Uterus (tissue), 4 donors: ENCODE measurements at places on chromosomes 3 and 15. TPM values are rescaled to one million over a fixed set of nuclear protein-coding genes. Genes with fewer than 3 reads are reported as not detected.

DNA sequence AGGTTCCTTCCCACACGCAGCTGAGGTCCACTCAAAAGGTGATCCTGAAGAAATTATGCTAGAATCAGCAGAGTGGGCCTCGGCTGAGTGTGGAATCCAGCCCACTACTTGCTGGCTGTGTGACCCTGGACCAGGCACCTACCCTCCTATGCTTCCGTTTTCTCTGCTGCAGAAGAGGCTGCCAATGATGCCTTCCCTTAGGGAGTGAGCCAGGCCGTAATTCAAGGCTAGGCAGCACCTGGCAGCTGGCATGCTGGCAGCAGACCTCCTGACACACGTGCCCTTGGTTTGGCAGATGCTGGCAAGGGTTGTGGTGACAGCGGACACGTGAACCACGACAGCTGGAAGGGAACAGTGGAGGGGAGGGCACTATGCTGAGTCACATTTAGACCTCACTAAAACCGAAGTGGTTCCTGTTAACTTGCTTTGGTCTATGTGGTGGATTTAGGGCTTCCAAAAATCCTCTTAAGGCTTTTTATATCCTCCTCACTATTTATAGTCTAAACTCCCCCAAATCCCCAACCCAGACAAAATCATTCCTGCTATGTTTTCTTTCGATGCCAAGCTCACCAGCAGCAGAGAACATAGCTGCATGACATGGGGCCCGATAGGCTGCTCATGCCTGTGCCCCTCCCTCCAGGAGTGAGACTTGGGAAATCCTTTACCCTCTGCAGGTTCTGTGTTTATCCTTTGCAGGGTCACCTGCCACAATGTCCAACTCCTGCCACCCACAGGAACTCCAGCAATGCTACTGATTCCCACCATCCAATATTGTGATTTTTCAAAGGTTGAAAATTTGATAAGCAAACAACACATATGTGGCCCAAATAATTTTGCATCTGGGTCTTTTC lies 10.6 kb upstream of the PCSK6 start:
- H3K4me3 ChIP-seq: no peak overlapping the region
- peaks cover 4% of the 10 kb centered on the region for H3K27me3 ChIP-seq
- no peaks in the 10 kb centered on the region for H3K36me3 ChIP-seq
- no peak for DNase-seq
- no peaks in the 10 kb centered on the region for H3K4me1 ChIP-seq

Gene ITIH1
- total RNA-seq: not detected

DNA sequence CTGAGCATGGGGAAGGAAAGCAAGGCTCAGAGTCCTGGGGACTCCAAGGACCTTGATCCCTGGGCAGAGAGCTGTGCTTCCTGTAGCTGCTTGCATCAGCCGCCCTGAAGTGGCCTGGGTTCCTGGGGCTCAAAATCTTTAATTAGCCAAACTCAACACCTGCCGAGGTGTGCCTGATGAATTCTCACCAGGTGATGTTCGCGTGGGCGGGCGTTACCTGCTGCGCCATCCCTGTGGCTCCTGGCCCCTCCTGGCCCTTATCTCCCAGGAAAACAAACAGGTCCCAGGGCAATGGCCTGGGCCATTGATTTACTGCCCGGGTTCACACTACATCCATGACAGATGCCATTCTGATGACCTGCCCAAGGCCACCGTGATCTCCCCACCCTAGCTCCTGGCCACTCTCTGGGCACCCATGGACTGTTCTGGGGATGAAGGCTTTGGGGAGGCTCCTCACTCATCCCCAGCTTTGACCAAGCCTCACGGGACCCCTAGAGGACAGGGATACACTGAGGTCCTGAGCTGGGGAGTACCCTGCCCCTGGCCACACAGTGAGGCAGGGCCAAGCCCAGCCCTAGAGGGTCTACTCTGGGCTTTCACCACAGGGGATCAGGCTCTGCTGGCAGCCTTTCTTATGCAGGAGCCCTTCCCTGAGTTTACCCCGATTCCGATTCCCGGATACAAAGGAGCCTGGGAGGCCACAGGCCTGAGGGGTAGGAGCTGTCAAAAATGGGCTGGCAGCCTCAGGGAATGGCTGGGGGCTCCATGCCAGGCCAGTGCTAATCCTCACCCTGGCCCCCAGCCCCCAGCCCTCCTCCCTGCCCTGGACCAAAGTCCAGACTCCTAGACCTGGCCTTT lies 5.7 kb downstream of the SLC38A3 start:
- peaks cover under 1% of the 10 kb centered on the region for H3K4me1 ChIP-seq
- no peaks in the 10 kb centered on the region for H3K36me3 ChIP-seq
- H3K27me3 ChIP-seq: no peaks in the 10 kb centered on the region
- no peak overlapping the region for H3K27ac ChIP-seq
- H3K4me3 ChIP-seq: no peak overlapping the region

DNA sequence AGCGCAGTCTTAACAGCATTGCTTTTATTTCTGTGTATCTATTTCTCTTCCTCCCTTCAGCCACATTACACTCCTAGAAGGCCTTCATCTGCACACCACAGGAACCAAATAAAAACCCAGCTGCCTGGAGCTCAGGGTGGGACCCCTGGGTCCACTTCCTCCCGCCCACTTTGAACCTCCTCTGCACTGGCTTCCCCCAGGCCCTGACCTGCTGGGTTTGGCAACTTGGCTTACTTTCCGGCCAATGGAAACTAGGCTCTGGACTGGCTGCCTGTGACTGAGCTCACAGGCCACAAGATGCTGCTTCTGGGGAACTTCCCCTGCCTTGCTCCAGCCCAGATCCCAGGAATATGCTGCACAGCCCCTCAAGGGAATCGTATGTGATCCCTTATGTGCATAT lies 89.8 kb downstream of the SEMA5B start:
- no peak for DNase-seq
- H3K4me1 ChIP-seq: no peaks in the 10 kb centered on the region
- H3K27ac ChIP-seq: no peak overlapping the region
- no peaks in the 10 kb centered on the region for H3K36me3 ChIP-seq

DNA sequence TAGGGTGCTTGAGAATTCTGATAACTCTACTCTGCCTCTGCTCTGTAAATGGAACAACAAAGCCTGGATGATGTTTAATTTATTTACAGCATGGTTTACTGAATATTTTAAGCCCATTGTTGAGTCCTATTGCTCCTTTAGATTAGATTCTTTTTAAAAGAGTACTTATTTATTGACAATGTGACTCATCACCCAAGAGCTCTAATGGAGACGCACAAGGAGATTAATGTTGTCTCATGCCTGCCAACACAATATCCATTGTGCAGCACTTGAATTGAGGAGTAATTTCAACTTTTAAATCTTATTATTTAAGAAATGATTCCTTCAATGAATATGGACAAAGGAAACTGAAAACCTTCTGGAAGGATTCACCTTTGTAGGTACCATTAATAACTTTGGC lies 691.4 kb downstream of the ZBBX start:
- no peaks in the 10 kb centered on the region for H3K4me1 ChIP-seq
- no peak overlapping the region for H3K4me3 ChIP-seq
- no peaks in the 10 kb centered on the region for H3K36me3 ChIP-seq
- no peak overlapping the region for H3K27ac ChIP-seq
- H3K27me3 ChIP-seq: no peaks in the 10 kb centered on the region

GRCh38 chr3:42190701-42191442 lies 75.1 kb downstream of the CCK start:
- no peaks in the 10 kb centered on the region for H3K27me3 ChIP-seq
- H3K27ac ChIP-seq: peak overlapping the region; percentile 13
- no peaks in the 10 kb centered on the region for H3K4me1 ChIP-seq
- no peak overlapping the region for H3K4me3 ChIP-seq

Gene SQOR
- 11.5 TPM for total RNA-seq

DNA sequence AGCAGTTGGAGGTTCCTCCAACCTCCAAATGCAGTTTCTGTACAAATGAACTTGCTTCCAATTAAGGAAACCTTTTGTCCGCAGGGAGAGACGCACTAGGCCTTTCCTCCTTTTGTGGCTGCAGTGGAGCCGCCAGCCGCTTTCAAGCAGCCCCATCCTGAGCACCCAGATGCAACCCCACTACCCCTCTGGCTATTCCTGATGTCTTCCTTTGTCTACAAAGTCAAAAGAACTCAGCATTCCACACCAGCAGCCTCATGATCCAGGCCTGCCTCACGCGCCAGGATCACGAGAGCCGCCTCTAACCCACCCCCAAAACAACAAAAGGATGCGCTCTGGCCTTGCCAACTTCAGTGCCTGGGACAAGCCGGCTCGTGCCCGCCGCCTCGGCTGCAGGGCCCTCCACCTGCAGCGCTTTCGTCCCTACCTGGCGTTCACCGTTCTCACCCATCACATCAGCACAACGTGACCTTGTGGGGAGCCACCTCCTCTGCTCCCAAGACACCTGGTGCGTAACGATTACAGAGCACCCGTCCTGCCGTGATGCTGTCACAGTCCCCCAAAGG lies 48.2 kb upstream of the MUC4 start:
- no peak overlapping the region for H3K4me3 ChIP-seq
- H3K36me3 ChIP-seq: no peaks in the 10 kb centered on the region
- no peak for DNase-seq
- no peaks in the 10 kb centered on the region for H3K27me3 ChIP-seq
- no peaks in the 10 kb centered on the region for H3K4me1 ChIP-seq

DNA sequence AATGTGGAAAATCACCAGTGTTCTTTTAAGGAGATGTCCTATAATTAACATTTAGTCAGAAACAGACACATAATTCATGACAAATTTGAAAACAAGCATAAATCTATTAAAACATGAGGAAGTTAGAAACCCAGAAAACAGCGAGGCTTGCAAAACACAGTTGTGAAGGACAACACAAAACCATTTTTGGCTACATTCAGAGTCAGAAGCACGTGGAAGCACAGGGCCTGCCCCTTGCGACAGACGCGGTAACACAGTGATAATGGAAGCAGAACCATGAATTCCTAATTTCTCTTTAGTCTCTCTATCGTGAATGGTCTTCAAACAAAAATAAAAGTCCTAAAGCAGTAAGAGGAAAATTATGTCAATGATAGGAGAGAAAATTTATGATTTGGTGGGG lies 12.2 kb downstream of the NCEH1 start:
- no peaks in the 10 kb centered on the region for H3K36me3 ChIP-seq
- H3K4me1 ChIP-seq: no peaks in the 10 kb centered on the region
- H3K4me3 ChIP-seq: no peak overlapping the region
- DNase-seq: no peak

Gene UBA5
- 67.2 TPM for total RNA-seq

Gene NAA80
- 4.7 TPM for total RNA-seq

Gene AP3B2
- total RNA-seq: not detected

DNA sequence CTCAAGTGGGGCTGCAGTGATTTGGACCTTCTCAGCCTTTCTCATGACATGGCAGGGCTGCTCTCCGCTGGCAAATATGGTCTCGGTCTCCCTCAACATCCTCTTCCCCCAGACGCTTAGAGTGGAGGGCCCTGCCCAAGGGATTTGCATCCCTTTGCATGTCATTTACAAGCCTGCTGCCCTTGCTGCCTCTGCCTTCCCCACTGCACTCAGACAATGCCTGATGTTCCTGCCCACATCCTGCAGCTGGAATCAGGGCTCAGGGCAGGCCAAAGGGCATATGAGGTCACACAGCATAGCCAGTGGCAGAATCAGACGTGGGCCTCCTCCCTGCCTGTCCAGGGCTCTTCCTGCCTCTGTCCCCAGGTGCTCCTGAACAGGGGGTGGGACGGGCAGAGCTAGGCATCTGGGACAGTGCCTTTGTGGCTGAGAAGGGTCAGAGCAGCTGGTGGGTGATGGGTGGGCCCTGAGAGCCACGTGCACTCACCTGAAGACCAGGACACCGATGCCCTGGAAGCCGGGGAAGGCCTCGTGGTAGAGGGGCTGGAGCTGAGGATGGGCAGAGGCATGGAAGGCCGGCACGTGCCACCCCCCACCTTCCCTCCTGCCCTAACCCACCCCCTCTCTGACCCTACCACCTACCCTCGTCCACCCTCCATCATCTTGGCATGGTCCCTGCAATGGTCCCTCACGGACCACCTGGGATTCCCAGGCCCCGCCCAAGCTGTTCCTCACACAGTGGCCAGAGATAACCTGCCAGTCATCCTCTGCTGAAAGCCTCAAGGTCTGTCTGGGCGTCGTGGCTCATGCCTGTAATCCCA lies 27.4 kb upstream of the GOLGA6C start:
- H3K36me3 ChIP-seq: no peaks in the 10 kb centered on the region
- no peaks in the 10 kb centered on the region for H3K27me3 ChIP-seq
- H3K4me1 ChIP-seq: no peaks in the 10 kb centered on the region
- H3K27ac ChIP-seq: no peak overlapping the region
- H3K4me3 ChIP-seq: no peak overlapping the region

GRCh38 chr15:67857220-67857619 lies 17.4 kb upstream of the RNU6-1 start:
- H3K4me3 ChIP-seq: no peak overlapping the region
- no peak for DNase-seq
- no peak overlapping the region for H3K27ac ChIP-seq
- H3K4me1 ChIP-seq: no peaks in the 10 kb centered on the region
- H3K27me3 ChIP-seq: no peaks in the 10 kb centered on the region
